ENCODE measurements at places on chromosomes 7 and 10.

DNA sequence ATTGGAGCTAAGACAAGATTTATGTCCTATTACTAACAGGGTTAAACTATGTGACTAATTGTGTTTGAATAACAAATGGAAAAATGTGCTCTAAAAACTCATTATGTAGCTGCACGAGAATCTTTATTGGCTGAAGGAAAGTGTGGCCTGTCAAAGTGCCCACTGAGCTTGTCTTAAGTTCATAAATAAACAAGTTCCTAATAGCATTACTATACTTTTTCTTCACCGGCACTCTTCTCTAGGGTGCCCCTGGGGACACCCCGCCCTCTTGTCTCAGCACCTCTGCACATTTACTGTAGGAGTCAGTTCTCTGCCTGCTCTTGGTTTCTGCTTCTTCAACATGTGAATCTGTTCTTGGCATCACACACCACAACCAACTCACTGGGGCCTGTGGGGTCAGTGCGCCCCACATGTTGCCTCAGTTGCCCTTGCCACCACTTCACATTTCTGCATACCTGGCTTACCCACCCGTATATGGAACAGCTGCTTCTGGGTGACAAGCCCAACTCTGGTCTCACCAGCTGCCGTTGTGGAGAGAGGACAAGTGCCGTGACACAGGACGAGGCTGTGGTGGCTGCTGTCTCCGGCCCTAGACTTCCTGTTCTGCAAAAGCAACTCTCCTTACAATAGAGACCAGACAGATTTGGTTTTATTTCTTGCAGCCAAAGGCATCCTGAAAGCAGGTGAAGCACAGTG, 96.3 kb upstream of the DDC start:
- DNase-seq: no peak

DNA sequence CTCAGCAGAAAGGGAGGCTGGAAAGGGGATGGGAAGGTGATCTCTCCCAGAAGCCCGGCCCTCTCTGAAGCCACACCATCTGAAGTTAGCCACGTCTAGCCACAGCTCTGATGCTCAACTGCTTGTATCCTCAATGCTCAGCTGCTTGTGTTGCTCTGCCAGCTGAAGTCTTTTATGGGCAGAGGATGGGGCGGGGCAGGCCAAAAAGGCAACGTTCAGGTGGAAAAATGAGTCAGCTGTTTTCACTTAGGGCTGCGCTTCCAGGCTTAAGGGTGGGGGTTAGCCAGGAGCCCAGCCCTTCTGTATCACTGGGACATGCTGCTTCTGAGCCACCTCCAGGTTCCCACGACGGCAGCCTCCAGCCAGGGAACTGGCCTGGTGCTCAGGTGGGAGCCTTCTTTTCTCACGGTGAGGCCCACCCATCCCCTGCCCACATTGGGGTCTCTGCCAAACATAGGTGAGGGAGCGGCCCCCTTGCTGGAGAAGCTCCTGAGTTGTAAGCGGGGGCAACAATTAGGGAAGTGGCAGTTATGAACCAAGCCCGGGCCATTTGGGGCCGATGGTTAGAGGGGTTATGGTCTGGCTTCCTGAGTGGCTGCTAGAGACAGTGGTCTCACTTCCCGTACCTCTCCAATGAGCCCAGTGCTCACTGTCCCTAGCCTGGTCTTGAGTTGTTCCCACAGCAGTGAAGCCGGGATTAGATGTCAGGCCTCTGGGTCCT, 44.9 kb upstream of the CNPY1 start:
- no peak for DNase-seq

DNA sequence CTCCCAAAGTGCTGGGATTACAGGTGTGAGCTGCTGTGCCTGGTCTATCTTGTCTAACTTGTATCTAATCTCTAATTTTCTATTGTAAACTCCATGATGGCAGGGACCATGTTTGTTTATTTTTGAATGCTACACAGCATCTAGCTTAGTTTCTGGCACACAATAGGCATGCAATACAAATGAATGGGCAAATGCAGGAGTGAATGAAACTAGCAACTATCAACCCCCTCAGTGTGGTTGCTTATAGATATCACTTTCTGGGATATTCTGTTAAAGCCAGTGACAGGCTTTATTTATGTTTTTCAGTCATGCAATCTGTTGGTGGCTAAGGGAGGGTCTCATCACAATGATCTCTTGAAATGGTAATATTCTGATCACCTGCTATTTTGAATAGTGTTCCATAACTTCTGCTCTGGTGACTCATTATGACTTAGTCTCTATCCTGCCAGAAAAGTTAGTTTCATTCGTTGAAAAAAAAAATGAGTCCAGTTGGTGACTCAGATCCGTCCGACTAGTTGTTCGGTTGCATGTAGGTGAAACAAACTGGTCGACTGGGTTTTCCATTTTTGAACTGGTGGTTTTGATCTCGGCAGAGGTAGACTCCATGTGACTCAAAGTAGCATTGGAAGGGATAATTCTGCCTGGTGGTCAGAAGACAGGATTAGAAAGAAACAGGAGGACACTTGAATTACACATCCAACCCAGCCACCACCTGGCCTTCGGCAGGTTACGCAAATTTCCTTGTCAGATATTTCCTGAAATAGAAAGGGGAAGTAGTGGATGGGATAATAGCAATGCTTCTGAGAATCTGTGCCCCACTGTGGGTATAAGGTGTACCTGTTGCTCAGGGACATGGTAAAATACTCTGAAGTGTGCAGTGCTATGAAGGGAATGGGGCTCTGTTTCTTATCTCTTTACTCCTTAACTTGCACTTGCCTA, 76.8 kb downstream of the GATA3 start:
- DNase-seq: no peak

GRCh38 chr10:24721229-24722106, 2.2 kb downstream of the ARHGAP21 start:
- DNase-seq: peak; percentile 35

GRCh38 chr7:94042381-94042780, 38.2 kb upstream of the BET1 start:
- DNase-seq: no peak

GRCh38 chr10:50398381-50398780, 147.1 kb upstream of the ASAH2 start:
- DNase-seq: no peak

DNA sequence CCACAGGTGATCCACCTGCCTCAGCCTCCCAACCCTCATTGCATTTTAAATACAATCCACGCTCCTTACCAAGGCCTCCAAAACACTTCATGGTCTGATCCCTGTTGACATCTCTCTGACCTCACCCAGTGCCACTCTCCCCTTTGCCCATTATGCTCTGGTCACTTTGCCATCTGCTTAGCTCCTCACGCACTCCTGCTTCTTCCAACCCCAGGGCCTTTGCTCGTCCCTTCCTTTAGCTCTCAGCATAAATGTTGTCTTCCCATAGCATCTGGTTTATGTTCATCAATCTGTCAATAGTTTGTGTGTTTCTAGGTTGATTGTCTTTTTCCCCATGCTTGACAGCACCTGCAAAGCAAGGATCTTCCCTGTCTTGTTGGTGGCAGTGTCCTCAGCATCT, 14.1 kb downstream of the NPFFR1 start:
- no peak for DNase-seq

- no peak for DNase-seq
These were observed 246.5 kb downstream of the COBL start for GRCh38 chr7:51070151-51070550.

GRCh38 chr7:22386206-22386858, 29.4 kb upstream of the RAPGEF5 start:
- DNase-seq: no peak

DNA sequence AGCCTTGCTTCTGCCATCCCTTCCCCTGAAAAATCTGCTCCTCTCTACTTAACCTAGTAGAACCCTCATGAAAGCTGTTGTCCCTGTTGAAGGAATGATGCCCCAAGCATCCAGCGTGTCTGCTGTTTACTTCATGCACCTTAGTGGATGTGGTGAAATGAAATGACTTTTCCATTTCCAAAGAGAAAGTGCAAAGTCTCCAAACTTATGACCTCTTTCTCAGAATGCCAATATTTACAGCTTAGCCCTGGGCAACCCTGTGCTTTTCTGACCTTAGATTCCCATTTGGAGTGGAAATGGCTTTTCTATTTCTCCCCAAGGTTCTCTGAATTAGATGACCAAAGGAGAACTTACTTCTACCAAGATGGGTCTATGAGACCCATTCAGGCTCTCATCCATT, 256.9 kb downstream of the KCNMA1 start:
- no peak for DNase-seq

GRCh38 chr7:142896741-142897379, 11.3 kb upstream of the TRPV6 start:
- no peak for DNase-seq

DNA sequence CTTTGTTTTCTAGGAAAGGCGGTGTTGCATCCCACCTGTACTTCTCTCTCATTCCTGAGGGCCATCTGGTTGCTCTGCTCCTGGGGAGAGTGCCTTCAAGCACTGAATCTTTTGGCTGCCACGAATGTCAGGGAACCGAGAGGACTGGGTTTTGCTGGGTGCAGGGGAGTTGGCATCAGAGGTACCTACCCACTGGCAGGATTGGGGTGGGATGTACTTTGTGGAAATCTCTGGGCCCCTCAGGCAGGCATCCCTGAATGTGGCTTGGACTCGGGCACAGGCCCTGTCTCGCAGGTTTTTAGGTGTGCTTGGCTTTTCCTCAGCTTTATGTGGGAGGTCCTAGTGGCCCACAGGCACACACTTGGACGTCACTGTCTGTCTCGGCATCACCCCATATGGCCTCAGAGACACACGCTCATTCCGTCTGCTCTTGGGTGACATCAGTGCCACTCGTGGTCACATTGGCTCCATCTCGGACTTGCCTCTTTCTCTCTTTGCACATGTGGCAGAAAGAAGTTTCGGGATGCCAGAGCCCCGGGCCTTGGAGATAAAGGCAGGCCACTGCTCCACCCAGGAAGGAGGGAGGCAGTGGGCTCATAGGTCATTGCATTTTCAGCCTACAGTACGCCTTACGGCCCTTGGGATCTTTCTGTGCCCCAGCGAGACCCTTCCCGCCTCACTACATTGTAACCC, 325.6 kb downstream of the ZNF716 start:
- DNase-seq: no peak

- DNase-seq: peak; percentile 66
These were observed 123.6 kb downstream of the RNF32 start for GRCh38 chr7:156764016-156764669.

DNA sequence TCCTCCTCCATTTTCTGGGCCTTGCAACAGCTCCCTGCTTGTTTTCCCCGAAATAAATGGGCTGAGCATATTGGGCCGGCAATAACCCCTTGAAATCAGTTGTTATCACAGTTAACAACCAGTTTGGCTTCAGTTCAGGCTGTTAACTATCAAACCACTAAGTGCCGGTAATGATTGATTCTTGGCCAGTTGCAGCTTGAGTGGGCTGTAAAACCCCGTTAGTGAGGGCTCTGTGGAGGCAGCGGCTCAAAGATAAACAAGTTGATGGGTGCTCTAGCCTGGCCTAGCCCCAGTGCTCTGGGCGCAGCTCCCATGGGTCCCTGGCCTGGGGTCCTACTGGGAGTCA, 8.3 kb downstream of the FGF8 start:
- no peak for DNase-seq

DNA sequence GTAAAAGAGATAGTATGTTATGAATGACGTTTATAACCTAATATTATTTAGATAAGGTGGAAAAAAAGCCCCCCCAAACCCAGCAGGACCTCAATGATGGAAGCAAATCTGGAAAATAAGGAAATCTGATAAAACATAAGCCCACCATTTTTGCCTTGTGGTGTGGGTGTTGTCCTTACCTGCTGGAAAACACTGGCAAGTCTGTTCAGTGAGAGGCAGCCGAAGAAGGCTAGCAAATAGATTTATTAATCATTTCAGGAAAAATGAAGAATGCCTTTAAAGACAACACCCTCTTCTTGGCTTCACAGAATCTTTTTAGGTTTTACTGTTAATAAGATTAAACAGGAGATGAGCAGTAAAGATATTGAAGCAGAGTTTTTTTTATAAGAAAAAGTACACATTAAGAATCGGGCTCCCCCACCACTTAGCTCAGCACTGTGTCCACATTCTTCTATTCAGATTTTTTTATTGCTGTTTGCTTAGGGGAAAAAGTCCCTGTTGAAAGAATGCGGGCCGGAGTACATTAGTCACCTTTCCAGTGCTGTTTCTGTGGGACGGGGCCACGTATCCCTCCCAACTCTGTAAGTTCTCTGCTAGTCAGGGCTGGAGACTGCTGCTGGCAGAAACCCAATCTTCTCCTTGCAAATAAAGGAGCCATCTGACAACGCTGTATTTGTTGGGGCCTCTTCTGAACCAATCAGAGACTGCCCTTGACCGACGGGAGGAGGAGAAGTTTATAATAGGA, 104.1 kb downstream of the EVX1 start:
- DNase-seq: peak; percentile 37

GRCh38 chr10:48634198-48634983, 29.5 kb upstream of the ARHGAP22 start:
- DNase-seq: no peak

- DNase-seq: no peak
These were observed 64.8 kb downstream of the SMURF1 start for GRCh38 chr7:99079104-99079503.

DNA sequence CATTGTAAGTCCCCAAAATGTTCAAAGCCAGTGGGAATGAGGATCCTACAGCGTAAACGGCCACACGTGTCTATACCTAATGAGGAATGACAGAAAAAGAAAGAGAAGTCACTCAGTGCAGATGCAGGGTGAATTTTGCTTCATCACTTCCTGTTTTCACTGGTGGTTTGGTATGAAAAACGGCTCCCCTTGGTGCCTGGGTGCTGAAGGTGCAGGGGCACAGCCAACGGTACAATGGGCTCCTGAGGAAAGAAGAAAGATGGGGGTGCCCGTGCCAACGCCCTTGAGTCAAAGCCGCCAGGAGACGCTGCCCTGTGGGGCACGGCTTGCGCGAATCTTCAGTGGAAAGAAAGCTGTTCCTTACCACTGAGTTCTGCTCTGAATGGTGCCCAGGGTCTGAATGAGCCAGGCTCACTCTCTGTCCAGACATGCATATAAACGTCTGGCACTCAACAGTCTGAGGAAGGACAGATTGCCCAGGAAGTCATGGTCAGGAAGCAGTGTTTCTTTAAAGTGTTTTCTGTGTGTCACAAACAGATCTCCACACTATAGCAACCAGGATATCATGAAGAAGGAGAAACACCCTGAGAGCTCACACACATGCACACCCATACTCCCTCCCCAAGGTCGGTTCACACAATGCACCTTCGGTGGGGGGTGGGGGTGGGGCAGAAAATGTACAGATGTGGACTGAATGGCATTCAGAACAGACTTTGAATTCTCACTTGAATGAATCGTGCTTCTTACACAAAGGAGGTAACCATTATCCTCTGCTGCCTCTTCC, 105.8 kb downstream of the ELMO1 start:
- DNase-seq: no peak

GRCh38 chr7:94382132-94382531, 12.6 kb upstream of the COL1A2 start:
- no peak for DNase-seq

- no peak for DNase-seq
These were observed 155.0 kb downstream of the BMPER start for GRCh38 chr7:34060196-34060947.

- no peak for DNase-seq
These were observed 415.0 kb upstream of the NPVF start for GRCh38 chr7:25643286-25643685.

GRCh38 chr10:120607710-120608703, 151.0 kb downstream of the PLPP4 start:
- DNase-seq: no peak

All from HuH-7 (cell line).